ENCODE measurements at places on chromosomes 7 and 10.

GRCh38 chr7:107133396-107133795 is 35.4 kb upstream of the HBP1 start:
- no peak for DNase-seq

DNA sequence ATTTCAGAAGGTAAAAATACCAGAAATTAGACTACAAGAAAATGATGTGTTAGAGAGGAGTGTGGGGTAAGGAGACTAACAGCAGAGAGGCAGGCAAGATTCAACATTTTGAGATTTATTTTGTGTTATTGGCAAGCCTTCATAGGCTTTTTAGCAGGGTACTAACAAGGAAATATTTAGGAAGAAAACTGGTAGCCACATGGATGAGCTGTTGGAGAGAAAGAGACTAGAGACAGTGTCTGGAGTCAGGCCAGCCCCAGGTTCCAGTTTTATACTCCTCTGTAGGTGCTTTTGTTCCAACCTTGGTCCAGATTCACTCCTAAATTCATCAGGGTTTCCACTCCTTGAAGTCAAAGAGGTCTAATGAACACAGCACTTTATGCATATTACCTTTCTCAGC is 41.1 kb downstream of the GPRIN2 start:
- DNase-seq, result no peak

DNA sequence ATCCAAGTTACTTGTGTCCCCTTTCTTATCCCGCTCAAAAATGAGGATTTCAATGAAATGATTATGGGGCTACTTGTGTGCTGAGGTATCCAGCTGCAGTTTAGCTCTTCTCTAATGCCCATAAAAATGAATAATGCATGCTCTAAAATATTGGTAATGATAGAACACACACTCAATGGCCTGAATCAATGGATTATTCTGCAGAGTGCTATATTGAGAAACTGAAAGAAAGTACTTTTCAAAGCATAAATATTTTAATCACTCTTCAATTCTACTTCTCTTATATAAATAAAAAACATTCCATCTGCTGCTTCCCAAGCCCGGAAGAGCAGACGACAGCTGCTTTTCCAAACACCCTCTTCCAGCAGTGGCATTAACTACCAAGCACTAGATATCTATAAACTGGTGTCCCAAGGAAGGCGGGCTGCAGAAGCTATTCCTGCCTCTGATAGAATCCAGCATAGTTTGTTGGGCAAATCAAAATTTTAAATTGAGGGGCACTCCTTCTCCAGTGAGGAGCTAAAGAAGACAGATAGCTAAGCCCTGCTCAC is 284.9 kb upstream of the AOAH start:
- DNase-seq, result no peak

- DNase-seq, result no peak
Measured at GRCh38 chr7:25854059-25854458, 297.9 kb upstream of the NFE2L3 start.

GRCh38 chr7:92613214-92613613 is 23.0 kb upstream of the FAM133B start:
- DNase-seq, result no peak

- DNase-seq, result peak; percentile 68
Measured at GRCh38 chr7:44184206-44184872, 4.9 kb downstream of the GCK start.

- DNase-seq, result no peak
Measured at GRCh38 chr10:127338399-127339110, 142.2 kb upstream of the INSYN2A start.

GRCh38 chr7:26376175-26376917 is 84.7 kb downstream of the SNX10 start:
- no peak for DNase-seq

GRCh38 chr10:77614778-77615625 is 22.6 kb downstream of the KCNMA1 start:
- DNase-seq, result no peak

DNA sequence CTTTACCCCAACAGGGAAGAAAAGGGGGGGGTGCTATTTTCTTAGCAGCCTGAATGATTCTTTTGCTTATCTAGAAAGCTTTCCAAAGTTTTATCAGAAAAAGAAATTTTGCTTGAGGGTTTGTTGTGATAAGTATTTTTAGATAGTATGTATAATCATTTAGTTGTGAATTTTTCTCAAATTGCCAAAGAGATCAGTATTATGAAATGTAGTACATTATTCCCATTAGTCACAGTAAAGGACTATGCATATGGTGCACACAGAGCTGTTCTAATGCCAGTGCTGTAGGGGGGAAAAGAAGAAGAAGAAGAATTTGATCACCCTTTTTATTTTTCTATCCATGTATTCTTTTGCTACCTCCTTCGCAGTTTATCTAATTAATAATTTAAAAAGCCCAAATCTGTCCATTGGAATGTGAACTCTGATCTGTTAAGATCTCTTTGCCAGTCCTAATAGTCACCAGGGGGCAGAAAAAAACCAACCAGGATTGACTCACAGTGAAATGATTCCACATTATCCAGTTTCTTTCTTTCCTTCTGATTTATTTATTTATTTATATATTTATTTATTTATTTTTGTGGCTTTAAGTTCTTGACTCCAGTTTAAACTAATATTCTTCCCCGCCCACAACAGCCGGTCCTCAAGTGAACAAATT is 4.7 kb downstream of the RBM20 start:
- DNase-seq, result no peak
